ENCODE measurements at places on chromosomes 3 and 15.

GRCh38 chr15:39534996-39535395, 45.9 kb upstream of the THBS1 start:
- no peak for DNase-seq

GRCh38 chr3:180755556-180755955, 76.3 kb upstream of the CCDC39 start:
- DNase-seq: no peak

GRCh38 chr15:44595246-44595645, 58.3 kb downstream of the EIF3J start:
- no peak for DNase-seq

DNA sequence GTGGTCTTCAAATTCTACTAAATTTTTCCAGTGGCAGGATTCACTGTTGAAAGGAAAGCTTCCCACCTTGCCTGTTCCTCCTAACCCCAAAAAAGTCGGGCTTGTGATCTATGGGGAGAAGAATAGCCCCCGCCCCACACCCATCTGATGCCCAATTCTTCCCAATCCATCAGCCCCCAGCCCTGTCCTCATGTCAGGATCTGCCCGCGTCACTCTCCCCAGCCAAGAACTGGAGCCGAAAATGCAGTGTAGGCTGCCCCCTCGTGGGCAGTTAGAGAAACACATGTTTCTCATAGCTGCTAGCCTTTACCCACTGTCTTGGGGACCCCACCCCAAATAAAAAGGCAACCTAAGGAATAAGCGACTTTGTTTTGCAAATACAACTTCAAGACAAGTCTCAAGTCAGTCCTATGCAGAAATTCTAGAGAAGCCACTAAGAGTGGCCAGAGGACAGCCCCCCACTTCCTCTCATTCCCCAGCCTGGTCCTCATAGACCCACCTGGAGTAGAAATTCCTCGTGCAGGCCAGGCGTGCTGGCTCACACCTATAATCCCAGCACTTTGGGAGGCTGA, 13.0 kb upstream of the CSK start:
- DNase-seq: peak; percentile 80

GRCh38 chr3:23815879-23816278, 10.1 kb downstream of the UBE2E1 start:
- DNase-seq: no peak

DNA sequence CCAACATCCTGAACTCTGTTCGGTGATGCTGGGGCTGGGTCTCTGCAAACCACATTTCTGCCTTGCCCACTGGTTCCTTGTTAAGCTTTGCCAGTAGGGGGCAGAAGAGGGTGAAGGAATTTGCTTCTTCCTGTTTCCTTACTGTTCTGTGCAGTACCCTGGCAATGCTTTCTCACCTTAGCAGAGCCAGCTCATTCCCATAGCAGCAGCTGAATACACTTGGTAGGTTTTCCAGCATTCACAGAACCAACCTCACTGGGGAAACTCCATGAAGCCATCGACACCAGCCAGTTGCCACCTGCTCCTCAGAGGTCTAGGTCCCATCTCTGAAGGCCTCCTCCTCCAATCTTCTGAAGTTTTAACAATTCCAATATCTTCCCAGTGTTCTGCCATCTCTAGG, 308.4 kb downstream of the PDCD6IP start:
- peak; percentile 15 for DNase-seq

GRCh38 chr15:97861529-97862260, 98.8 kb upstream of the ARRDC4 start:
- DNase-seq: no peak

DNA sequence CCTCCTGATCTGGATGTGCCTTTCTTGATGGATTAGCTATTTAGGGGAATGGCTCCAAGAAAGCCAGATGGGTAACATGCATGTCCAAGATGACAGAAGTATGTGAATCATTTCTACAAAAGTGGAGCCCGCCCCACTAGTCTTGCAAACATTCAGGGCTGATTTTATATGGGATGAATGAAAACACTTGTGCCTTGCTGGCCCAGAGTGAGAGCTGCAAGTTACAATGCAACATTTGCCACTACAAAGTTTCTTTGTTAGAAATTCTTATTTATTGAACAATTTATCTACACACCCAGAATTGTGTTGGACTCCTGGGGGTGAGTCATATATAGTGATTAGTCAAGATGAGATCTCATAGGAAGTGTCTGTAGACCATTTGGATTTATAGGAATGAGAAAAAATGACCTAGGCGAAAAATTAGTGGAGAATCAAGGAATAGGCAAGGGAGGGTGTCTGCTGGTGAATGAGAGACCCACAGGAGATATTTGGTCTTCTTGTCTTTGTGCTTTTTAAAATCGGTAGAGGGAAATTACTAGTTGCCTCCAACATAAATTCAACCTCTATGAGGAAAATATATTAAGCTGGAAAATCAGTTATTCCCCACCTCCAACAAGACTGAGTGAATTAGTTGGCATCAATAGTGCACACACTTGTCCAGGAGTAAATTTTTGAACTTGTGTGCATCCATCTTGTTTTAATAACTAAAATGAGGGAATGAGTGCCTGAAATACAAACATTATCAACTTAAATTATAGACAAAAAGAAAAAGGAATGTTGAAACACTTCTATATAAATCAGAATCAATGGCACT, 53.5 kb upstream of the DCBLD2 start:
- DNase-seq: no peak

DNA sequence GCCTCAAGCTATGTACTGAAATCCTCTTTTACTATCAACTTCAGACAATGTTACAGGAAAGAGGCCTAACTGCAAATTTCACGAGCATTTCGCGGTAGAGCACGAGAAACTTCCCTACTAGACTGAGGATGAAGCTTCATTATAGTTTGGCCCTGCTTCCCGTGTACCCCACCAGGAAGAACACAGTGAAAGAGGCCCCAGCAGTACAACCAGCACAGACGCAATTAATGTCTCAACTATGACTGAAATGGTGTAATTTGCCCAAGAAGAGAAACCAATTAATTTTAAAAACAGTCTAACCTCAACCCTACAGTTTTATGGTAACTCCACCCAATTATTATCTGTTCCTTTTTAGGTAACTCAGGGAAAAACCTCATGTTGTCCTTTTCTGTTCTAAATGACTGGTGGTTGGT, 12.1 kb downstream of the CHSY1 start:
- DNase-seq: no peak

DNA sequence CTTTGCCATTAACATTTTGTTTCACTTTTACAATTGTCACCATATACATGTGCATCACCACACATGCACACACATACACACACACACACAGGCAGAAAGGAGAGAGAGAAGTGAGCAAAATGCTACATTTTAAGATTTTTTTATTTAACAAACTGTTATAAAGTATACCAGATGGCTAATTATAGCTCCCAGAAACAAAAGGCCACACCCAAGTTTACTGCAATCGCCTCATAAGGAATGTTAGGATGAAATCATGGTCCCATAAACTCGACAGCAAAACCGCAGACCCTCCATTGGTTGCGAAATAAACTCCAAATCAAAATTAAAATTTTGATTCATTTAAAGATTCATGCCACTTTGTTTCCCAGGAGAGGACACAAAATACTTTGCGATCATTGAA, 16.1 kb upstream of the C15orf61 start:
- no peak for DNase-seq

- DNase-seq: no peak
These were observed 13.1 kb downstream of the MME start for GRCh38 chr3:155093261-155093660.

GRCh38 chr3:78690766-78691165, 1077.0 kb downstream of the ROBO1 start:
- no peak for DNase-seq

DNA sequence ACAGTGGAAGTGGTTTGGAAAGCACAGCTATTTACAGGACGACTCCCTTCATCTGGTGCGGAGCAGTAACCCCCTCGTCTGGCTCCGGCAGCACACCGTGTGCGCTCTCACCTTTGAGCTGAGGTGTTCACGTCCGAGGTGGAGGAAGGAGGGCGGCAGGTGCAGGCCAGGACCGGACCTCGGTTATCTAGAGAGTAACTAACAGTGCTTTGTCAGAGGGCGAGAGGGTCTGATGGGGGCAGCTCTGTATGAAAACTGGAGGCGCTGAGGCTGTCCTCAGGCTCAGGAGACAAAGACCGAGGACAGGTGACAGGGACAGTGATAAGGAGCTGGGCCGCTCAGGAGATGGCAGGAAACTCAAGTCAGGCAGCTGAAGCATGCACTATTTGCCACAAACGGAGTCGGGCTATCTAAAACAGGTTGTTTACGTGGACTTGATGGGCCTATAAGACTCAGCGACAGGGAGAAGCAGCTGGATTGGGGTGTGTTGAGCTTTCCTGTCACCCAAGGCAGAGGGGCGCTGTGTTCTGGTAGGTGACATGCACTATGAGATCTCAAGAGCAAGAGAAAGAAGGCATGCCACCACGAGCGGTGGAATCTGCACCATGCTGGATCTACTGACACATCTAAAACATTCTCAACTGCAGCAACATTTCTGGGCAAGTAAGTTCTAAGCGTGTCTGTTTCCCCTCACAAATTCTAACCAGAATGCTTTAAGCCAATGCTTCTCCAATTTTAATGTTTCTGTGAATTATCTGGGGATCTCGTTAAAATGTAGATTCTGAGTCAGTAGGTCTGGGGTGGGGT, 155.2 kb downstream of the XXYLT1 start:
- no peak for DNase-seq
